ENCODE measurements at places on chromosomes 11 and 22. TPM values are rescaled to one million over a fixed set of nuclear protein-coding genes. Genes with fewer than 3 reads are reported as not detected.

Gene TPBGL
- total RNA-seq = 0.15 TPM

DNA sequence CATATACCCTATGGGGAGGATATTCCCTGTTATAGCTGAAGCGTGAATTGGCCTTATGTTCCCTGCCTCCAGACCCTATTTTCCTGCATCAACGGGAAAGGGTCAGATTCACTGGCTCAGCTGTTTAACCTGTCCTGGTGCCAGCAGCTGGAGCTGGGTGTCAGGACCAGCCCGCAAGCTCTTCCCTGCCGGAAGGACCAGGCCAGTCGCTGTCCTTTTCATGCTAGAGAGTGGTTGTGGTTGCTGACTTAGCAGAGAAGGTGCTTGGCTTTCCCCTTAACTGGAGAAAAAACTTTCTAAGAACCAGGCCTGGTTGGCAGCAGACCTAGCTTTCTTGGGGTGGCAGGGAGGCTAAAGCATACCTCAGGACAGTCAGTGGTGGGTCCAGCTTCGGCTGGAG, 5.2 kb upstream of the SREBF2 start:
- H3K4me3 ChIP-seq = no peak overlapping the region
- H3K27me3 ChIP-seq = no peaks in the 10 kb centered on the region
- H3K4me1 ChIP-seq = peaks cover 7% of the 10 kb centered on the region
- peak overlapping the region; percentile 51 for H3K27ac ChIP-seq
- DNase-seq = no peak

Gene EMID1
- total RNA-seq = 4.4 TPM

DNA sequence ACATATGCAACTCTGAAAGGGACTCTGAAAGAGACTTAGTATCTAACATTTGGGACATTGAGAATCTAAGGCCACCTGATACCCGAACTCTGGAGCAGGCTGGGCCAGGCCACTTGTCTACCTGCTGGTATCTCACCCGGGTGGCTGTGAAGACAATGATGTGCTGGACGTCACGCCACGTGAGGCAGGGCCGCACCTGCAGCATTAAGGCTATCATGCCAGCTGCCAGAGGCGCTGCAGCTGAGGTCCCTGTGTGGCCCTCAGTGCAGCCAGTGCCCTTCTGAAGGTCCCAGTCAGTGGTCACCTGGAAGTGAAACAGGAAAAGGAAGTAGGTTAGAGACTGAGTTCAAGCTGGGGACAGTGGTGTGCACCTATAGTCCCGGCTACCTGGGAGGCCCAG, 12.4 kb downstream of the PCSK7 start:
- peak overlapping the region; percentile 67 for H3K27ac ChIP-seq
- no peaks in the 10 kb centered on the region for H3K27me3 ChIP-seq
- no peak overlapping the region for H3K4me3 ChIP-seq
- DNase-seq = no peak

- H3K4me1 ChIP-seq = no peaks in the 10 kb centered on the region
- no peak overlapping the region for H3K4me3 ChIP-seq
- no peak for DNase-seq
- H3K36me3 ChIP-seq = no peaks in the 10 kb centered on the region
- no peak overlapping the region for H3K27ac ChIP-seq
Observed at GRCh38 chr11:45736424-45736823, 68.5 kb upstream of the SLC35C1 start.

DNA sequence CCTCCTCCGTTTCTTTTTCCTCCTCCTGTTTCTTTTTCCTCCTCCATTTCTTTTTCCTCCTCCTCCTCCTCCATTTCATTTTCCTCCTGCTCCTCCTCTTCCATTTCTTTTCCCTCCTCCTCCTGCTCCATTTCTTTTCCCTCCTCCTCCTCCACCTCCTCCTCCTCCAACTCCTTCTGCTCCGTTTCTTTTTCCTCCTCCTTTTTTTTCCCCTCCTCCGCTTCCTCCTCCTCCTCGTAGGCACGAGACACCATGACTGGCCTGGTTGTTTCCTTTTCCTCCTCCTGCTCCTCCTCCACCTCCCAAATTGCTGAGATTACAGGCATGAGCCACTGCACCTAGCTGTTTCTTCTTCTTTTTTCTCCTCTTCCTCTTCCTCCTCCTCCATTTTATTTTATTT, 25.6 kb upstream of the DRICH1 start:
- no peak for DNase-seq
- H3K36me3 ChIP-seq = no peaks in the 10 kb centered on the region
- no peaks in the 10 kb centered on the region for H3K4me1 ChIP-seq
- H3K27ac ChIP-seq = no peak overlapping the region
- no peak overlapping the region for H3K4me3 ChIP-seq

- H3K36me3 ChIP-seq = no peaks in the 10 kb centered on the region
- no peaks in the 10 kb centered on the region for H3K4me1 ChIP-seq
- no peak for DNase-seq
- no peak overlapping the region for H3K27ac ChIP-seq
- no peak overlapping the region for H3K4me3 ChIP-seq
Observed at GRCh38 chr11:10943968-10944367, 86.1 kb upstream of the ZBED5 start.

GRCh38 chr22:32828561-32828960, 27.1 kb downstream of the TIMP3 start:
- H3K4me3 ChIP-seq = no peak overlapping the region
- no peak overlapping the region for H3K27ac ChIP-seq
- H3K36me3 ChIP-seq = no peaks in the 10 kb centered on the region
- H3K4me1 ChIP-seq = no peaks in the 10 kb centered on the region

GRCh38 chr11:28961726-28962125, 853.5 kb downstream of the METTL15 start:
- H3K27ac ChIP-seq = no peak overlapping the region
- no peaks in the 10 kb centered on the region for H3K27me3 ChIP-seq
- H3K4me3 ChIP-seq = no peak overlapping the region
- DNase-seq = no peak
- H3K36me3 ChIP-seq = no peaks in the 10 kb centered on the region
- H3K4me1 ChIP-seq = no peaks in the 10 kb centered on the region

Gene OR52N4
- not detected for total RNA-seq

DNA sequence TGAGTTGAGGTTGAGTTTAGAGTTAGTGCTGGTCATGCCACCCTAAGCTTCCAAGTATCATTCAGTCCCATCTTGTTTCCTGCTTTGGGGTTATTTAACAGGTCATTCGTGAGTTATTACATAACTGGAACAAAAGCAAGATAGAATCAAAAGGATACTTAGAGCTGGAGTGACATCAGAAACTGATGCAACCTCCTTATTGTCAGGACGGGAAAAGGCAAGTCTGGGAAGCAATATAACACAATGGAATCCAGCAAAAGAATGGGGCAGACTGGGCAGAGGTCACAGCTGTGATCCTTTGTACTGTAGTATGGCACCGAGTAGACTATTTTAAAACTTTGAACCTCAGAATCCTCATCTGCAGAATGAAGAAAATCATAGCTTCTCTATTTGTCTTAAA, 4.4 kb upstream of the PRSS23 start:
- H3K27me3 ChIP-seq = no peaks in the 10 kb centered on the region
- no peak overlapping the region for H3K27ac ChIP-seq
- no peaks in the 10 kb centered on the region for H3K4me1 ChIP-seq

GRCh38 chr22:29443452-29443851, 5.1 kb downstream of the RFPL1 start:
- H3K36me3 ChIP-seq = no peaks in the 10 kb centered on the region
- no peak for DNase-seq
- H3K4me1 ChIP-seq = no peaks in the 10 kb centered on the region
- no peak overlapping the region for H3K27ac ChIP-seq

GRCh38 chr11:118657709-118658428, 21.6 kb downstream of the TREH start:
- DNase-seq = no peak
- H3K4me3 ChIP-seq = no peak overlapping the region
- no peak overlapping the region for H3K27ac ChIP-seq
- no peaks in the 10 kb centered on the region for H3K36me3 ChIP-seq

Gene OR5P2
- total RNA-seq = not detected

DNA sequence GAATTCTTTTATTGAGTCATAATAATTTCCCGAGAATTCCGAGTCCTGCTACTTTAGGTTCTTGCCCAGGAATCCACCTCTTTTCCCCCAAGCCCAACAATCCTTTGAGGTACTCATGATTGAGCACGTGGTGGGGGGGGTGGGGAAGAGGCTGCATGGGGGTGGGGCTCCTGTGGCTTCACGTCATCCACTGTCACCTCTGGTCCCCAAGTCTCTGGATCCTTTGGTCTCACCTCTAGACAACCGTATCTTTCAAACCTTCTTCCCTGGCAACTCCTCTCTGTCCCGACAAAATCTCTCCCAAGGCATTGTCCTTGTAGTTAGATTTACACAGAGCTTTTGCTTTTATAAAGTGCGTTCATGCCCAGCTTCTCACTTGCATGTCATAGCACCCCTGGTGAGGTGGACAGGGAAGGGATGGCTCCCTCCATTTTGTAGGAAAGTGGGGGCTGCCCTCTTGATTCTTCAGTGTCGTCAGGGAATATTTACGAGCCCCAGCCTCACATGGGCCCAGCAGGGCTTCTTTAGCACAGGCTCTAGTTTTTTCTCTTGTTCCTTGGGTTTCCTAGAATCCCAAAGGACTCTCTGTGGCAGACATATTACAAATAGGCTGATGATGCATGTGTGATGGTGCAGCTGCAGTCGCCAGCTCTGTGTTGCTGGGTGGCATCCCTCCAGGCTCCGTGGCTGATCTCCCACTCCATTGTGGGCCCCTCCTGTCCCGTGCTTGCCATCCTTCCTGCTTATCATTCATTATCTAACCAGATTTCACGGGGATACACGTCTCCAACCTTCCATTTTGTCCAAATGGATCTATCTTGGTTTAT, 8.4 kb downstream of the UCP3 start:
- no peaks in the 10 kb centered on the region for H3K27me3 ChIP-seq
- no peak overlapping the region for H3K4me3 ChIP-seq
- no peak overlapping the region for H3K27ac ChIP-seq
- no peak for DNase-seq

- no peak overlapping the region for H3K4me3 ChIP-seq
- no peak for DNase-seq
- no peaks in the 10 kb centered on the region for H3K27me3 ChIP-seq
- H3K4me1 ChIP-seq = no peaks in the 10 kb centered on the region
- H3K27ac ChIP-seq = no peak overlapping the region
Observed at GRCh38 chr22:27157666-27158370, 500.4 kb downstream of the MIAT start.

DNA sequence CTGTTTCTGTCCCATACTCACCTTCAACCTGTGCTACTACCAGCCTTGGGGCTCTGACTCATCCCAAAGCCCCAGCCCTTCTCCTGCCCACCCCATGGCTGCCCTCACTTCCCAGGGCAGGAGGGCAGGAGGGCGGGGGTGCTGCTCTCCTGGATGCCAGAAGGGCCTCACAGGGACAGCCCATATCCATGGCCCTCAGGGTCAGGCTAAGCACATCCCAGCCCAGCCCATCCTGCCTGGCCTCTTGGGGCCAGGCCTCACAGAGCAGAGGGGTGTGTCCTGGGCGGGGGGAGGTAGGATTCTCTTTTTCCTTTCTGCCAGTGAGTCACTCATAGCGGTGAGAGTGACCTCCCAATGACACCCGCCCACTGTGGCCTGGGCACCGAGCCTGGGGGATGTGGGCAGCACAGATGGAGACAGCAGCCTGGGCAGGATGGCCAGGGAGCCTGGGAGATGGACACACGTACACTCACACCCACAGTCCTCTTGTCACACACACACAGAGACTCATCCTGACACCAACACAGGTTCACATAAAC, 2.4 kb downstream of the LTBP3 start:
- no peaks in the 10 kb centered on the region for H3K36me3 ChIP-seq
- no peak overlapping the region for H3K27ac ChIP-seq
- DNase-seq = peak; percentile 46
- H3K4me3 ChIP-seq = no peak overlapping the region
- no peaks in the 10 kb centered on the region for H3K27me3 ChIP-seq

GRCh38 chr11:117425679-117426296, 98.1 kb downstream of the CEP164 start:
- no peaks in the 10 kb centered on the region for H3K4me1 ChIP-seq
- no peak for DNase-seq
- H3K27ac ChIP-seq = no peak overlapping the region
- H3K4me3 ChIP-seq = no peak overlapping the region

Gene OR51B2
- not detected for total RNA-seq

GRCh38 chr11:45995342-45995734, 72.9 kb downstream of the LARGE2 start:
- no peaks in the 10 kb centered on the region for H3K36me3 ChIP-seq
- H3K27me3 ChIP-seq = no peaks in the 10 kb centered on the region
- DNase-seq = no peak

Data from colonic mucosa (tissue), 4 donors.